ENCODE measurements at places on chromosomes 2 and 18. TPM values are rescaled to one million over a fixed set of nuclear protein-coding genes. Genes with fewer than 3 reads are reported as not detected.

GALNT3 gene
- total RNA-seq, result 1.2 TPM

ITGB6 gene
- total RNA-seq, result not detected

GKN2 gene
- total RNA-seq, result not detected

ERBB4 gene
- total RNA-seq, result 0.22 TPM

TUBB6 gene
- 254 TPM for total RNA-seq

CENPA gene
- 5.2 TPM for total RNA-seq

FAM124B gene
- total RNA-seq, result 0.13 TPM

POTEJ gene
- not detected for total RNA-seq

PDE1A gene
- 89.0 TPM for total RNA-seq

CCDC68 gene
- 1.3 TPM for total RNA-seq

TXNDC2 gene
- not detected for total RNA-seq

EVA1A gene
- 19.1 TPM for total RNA-seq

DOK6 gene
- total RNA-seq, result 0.76 TPM
